ENCODE measurements at places on chromosomes 11 and 22.

DNA sequence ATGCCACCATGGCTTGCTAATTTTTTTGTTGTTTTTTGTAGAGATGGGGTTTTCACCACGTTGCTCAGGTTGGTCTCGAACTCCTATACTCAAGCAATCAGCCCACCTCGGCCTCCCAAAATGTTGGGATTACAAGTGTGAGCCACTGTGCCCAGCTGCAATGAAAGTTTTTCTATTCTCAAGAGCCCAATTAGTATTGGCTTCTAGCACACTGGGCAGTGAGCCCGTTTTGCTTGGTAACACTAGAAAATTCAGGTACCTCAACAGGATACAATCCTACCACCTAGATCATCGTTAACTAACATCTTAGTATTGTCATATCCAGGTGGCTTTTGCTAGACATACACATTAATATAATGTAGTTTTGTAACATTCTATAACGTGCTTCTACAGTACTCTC lies 19.0 kb downstream of the SEC14L3 start:
- no peak for DNase-seq

GRCh38 chr11:12439615-12440014 lies 62.2 kb downstream of the PARVA start:
- no peak for DNase-seq

DNA sequence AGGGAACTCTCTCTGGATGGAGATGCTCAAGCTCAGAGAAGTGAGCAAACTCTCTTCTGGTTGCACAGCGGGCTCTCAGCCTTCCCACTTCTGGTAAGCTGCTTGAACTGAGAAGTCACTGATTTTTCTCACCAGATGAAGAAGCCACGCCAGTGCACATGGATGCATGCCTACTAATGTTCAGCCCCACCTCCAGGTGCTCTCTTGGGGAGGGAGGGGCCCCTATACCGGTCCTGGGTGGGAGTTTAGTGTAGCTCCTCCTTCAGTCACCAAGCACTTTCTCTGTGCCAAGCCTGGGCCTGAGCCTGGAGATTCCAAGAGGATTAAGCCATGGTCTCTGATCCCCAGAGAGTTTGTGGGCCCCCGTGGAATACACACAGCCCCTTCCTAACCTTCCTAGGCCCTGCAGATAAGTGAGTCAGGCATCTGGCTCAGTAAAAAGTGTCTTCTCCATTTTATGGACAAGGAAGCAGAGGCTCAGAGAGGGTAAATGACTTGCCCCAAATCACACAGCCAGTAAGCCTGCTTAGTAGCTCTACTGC lies 142.2 kb downstream of the ST3GAL4 start:
- no peak for DNase-seq

DNA sequence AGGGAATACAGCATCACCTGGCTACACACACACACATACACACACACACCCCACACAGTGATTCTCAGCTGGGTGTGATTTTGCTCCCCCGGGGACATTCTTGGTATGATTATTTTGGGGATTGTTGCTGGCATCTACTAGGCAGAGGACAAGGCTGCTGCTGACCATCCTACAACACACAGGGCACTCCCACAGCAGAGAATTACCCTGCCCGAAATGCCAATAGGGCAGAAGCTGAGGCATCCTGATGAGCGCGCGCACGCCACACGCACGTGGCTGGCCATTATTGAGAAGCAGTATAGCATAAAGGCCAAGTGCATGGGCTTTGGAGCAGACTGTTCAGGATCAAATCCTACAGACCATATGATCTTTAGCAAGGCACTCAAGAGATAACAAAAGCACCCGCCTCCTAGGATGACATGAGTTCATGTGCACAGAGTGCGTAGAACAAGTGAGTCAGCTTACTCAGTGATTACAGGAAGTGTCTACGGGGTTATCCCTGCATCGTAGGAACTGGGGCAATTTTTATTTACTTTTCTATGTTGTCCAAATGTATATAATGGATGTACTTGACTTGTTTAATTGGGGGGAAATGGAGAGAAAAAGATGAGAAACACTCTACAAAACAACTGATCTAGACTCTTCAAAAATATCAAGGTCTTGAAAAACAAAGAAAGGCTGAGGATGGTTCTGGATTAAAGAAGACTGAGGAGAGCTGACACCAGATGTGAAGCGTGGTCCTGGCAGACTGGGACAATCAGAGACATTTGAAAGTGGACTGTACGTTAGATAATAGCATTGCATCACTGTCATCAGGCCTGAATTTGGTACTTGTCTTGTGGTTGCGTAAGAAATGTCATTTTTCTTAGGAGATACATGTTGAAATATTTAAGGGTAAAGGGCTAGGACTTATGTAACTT lies 7.2 kb upstream of the EHD1 start:
- DNase-seq = no peak

DNA sequence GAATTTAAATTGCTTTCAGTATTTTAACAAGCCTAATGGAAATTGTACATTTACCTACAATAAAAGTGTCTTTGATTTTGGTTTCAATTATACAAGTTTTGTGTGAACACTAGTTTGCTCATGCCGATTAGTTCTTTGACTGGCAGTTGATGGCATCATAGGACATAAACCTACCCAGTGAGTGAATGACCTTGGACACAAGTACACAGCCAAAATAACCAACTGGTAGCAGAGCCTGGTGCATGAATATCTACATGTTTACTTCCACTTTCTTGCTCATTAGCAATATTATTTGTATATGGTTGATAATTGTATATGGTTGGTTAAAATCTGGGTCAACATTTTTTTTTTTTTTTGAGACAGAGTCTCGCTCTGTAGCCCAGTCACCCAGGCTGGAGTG lies 37.8 kb downstream of the STIM1 start:
- no peak for DNase-seq

DNA sequence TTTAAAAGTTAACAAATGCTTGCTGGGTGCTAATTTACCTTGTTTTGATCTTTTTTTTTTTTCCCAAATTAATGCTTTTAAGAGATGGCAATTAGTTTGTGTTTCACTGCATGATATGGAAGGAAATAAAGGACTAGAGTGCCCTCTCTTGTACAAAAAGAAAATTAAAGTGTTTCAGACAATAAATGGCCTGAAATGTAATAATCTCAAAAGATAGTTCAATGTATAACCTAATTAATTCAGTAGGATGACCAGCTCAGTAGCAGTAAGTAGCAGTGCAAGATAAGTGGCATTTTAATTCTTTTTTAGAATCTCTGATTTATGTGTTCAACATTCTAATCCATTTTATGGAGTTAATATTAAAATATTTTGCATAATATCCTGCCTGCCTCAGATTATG lies 39.9 kb upstream of the MYO18B start:
- DNase-seq = no peak

DNA sequence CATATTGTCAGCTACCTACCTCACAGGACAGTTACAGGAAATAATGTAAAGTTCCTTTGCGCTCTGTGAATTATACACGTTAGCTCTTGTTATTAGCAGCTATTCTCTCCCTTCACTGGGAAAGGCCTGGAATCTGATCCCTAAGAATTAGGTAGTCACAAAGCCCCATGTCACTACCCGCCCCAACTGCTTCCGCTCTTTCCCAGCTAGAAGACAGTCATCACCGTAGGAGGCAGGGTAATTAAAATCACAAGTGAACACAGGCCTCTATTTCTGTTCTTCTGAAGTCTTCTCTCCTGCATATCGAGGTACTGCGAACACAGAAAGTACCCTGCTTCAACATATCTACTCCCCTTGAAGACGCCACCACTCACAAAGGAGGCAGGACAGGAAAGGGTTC lies 12.6 kb upstream of the AHNAK start:
- no peak for DNase-seq

- DNase-seq = no peak
Observed at GRCh38 chr11:101441747-101442146, 142.1 kb downstream of the TRPC6 start.

DNA sequence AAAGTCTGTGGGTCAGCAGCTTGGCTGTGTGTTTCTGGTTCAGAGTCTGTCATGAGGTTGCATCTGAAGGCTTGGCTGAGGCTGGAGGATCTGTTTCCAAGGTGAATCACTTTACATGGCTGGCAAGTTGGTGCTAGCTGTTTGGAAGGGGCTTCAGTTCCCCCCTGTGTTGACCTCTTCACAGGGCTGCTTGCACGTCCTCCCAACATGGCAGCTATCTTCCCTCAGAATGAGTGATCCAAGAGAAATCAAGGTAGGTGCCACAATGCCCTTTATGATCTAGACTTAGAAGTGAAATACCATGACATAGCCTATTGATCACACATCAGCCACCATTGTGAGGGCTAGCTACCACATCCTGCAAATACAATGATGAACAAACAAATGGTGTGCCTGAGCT lies 9.9 kb downstream of the APOA4 start:
- no peak for DNase-seq

- DNase-seq = peak; percentile 21
Observed at GRCh38 chr22:21972293-21972779, 10.3 kb downstream of the TOP3B start.

- no peak for DNase-seq
Observed at GRCh38 chr11:17924713-17925112, 88.1 kb downstream of the SERGEF start.

DNA sequence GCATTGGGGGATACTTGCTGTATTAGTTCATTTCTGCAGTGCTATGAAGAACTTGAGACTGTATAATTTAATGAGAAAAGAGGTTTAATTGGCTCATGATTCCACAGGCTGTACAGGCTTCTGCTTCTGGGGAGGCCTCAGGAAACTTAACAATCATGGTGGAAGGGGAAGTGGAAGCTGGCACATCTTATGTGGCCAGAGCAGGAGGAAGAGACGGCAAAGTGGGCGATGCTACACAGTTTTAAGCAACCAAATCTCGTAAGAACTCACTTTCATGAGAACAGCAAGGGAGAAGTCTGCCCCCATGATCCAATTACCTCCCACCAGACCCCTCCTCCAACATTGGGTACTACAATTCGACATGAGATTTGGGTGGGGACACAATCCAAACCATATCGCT lies 55.1 kb downstream of the TMPRSS5 start:
- no peak for DNase-seq

- no peak for DNase-seq
Observed at GRCh38 chr22:37802310-37803194, 5.2 kb upstream of the GCAT start.

GRCh38 chr22:30307041-30307574 lies 17.8 kb upstream of the CASTOR1 start:
- no peak for DNase-seq

DNA sequence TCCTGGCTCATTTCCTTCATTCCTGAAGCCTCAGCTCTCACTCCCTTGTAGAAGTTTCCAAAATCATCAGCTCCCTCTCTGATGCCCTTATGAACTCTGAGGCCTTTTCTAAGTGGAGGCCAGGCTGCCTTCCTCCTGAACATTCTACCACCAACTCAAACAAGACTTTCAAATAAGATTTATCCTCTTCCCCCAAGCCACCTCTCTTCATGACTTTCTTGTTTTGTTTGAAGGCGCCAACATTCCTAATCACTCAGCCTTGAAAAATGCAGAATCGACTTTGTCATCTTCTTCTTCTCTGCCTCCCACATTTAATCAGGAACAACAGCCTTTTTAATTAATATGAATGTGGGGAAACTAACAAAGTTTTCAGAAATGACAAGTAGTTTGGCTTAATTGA lies 927.9 kb downstream of the OPCML start:
- DNase-seq = no peak

DNA sequence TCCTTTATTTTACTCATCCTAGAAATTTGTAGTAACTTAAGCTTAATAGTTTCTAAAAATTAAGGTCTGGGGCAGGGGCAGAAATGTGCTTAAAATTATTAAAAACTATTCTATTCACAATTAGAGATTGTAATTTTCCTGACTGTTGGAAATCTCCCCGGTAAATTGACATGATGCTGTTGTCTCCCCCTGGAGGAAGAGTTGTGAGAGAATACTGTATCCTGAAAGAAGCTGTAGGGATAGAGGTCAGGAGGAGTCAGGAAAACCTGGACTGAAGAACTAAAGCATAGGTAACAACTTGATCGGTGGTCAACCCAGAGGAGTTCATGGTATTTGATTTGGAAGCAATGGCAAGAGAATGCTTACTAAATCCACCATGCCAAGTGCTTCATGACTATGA lies 16.2 kb upstream of the ESAM start:
- DNase-seq = no peak

DNA sequence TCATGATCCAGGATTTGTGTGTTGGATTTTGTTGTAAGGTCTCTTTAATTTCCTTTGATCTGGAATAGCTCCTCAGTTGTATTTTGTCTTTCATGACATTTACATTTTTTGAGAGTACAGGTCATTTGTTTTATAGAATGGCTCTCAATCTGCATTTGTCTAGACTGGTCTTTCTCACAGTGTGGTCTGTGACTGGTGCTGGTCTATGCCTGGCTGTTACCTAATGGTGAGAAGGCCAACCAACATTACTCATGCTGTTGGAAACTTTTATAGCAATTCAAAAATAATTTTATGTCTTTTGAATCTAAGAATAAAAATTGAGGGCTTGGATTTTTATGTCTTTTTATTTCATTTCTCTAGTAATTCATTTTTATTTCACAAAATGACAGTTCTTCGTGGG lies 3.9 kb upstream of the NCR3LG1 start:
- DNase-seq = no peak

- DNase-seq = no peak
Observed at GRCh38 chr11:22476589-22476988, 138.4 kb downstream of the SLC17A6 start.

DNA sequence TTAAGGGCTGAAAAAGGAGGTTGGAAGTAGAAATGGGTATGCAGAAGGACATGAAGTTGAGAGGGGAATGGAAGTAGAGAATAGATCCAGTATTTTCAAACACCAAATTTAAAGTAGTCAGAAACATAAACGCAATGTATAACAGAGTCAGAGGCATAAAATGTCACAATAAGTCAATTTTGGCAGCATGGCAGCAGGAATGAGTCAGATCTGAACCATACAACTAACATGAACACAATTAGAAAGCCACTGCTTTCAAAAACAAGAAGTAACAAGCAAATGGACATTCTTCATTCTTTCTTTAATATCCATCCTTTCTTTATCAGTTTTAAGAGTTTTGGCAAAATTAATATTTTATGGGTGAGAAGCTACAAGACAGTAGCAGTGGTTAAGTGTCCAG lies 2.5 kb downstream of the CHORDC1 start:
- DNase-seq = no peak

- no peak for DNase-seq
Observed at GRCh38 chr11:31646216-31646615, 136.6 kb downstream of the ELP4 start.

- no peak for DNase-seq
Observed at GRCh38 chr11:46380340-46381047, 975 bp upstream of the MDK start.

- no peak for DNase-seq
Observed at GRCh38 chr11:131975619-131976018, 605.2 kb downstream of the NTM start.

GRCh38 chr22:32509045-32509444 lies 34.4 kb downstream of the FBXO7 start:
- DNase-seq = no peak

GRCh38 chr11:9250139-9250582 lies 15.0 kb downstream of the DENND5A start:
- DNase-seq = no peak

DNA sequence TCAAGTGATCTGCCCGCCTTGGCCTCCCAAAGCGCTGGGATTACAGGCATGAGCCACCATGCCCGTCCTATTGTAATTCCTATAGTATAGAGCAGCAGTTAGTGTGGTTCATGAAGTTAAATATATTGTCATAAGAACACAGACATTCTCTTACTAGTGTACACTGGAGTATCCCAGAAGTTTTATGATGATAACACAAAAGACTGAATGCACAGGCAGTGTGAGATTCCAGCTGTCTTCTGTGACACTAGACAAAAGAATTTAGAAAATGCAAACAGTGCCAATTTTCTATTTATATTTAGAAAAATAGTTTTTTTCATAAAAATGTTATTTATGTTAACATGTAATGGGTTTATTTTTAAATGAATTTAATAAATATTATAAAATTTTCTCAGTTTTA lies 39.4 kb upstream of the RBX1 start:
- DNase-seq = no peak

GRCh38 chr11:103887001-103887658 lies 149.3 kb upstream of the DDI1 start:
- no peak for DNase-seq
